ENCODE measurements at places on chromosomes 16 and 17.

DNA sequence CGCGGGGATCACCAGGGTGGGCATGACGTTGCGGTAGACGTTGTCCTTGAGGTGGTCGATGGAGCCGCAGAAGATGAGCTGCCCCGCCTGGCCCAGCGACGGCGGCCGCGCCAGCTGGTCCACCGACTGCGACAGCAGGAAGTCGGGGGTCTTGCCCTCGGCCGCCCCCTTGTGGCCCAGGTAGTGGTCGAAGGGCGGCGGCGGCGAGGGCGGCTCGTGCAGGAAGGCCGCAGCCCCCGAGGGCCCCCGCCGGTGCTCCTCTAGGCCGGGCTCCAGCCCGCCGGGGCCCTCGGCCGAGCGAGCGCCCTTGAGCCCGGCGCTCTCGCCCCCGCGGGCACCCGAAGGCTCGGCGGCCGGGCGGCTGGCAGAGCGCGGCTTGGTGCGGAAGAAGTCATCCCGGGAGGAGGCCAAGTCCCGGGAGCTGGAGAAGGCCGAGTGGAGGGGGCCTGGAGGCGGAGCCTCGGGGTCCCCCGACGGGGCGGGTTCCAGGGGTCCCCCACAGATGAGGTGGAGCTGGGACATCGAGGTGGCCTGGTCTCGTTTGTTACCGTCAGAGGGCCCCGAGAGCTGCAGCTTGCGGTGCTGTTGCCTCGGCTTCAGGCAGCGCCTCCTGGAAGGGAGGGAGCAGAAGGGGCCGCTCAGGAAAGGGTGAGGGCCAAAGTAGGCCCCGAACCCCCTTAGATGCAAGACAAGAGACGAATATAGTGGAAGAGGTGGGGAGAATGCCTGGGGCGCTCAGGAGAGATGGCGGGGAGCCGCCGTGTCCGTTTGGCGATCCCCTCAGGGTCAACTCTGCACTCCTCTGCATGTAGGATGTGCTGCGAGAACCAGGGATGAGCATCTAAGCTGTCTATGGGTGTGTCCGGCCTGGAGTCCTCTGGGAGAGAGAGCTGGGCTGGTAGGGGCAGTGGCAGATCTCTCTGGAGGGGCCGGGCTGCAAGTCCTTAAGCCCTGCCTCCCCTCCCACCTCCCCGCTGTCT lies 8.8 kb downstream of the FAM171A2 start:
- no peak for DNase-seq

DNA sequence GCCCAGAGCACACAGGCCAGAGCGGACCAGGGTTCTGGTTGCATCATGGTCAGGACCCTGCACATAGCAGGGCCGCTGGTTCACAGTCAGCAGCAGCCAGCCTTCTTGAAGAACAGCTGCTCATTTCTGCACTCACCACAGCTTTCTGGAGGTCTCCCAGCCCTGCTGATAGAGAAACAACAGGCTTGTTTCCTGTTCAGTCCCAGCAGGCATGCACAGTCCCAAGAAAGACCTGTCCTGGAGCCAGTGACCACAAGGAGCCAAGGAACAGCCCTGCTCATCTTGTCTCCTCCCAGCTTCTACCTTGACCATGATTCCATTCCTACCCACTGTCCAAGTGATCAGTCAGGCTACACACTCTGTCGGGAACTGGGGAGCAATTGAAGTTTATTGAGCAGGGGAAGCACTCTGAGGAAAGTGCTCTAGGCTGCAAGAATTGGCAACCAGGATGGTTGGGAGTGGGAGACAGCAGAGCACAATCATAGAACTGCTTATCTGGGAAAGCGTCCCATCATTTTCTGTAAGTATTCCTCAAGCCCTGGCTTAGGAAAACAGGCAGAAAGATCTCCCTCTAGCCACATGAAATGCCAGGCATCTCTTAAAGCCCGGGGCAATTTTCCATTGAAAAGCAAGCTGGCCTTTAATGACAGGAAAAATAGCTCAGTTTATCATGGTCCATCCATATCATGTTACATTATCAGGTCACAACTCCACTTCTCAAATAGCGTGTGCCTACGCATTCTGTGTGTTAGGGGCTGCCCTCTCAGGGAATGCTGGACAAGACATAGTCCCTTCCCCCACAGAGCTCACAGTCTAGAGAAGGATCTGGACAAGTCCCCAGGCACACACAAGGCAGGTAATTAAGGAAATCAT lies 155.4 kb upstream of the FOXF1 start:
- no peak for DNase-seq

GRCh38 chr16:75389096-75389690 lies 44.1 kb downstream of the CFDP1 start:
- DNase-seq = no peak

- peak; percentile 49 for DNase-seq
Observed at GRCh38 chr17:44314869-44315661, 6.7 kb downstream of the RUNDC3A start.

DNA sequence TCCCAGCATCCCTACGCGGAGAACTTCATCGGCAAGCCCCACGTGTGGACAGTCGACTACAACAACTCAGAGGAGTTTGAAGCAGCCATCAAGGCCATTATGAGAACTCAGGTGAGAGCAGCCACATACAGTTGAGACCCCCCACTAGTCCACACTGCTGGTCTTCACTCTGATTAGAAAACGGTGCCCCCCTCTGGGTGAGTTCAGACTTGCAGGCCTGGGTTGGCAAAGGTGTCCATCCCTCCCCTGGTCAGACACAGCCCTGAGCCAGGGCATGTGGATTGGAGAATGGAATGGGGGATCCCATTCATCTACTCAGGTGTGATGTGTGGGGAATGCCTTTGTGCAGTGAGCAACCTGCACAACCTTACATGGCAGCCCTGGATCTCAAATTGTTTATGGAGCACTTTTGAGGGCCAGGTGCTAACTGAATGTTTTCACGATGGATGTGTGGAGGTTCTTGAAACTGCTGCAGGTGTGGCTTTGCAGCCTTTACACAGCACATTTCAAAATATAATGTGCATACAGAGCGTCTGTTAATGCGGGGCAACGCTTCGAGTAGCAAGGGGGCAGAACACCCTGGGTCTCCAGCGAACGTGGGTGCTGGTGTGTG lies 72.6 kb downstream of the MGAT5B start:
- no peak for DNase-seq

GRCh38 chr17:35170968-35171771 lies 23.0 kb downstream of the SLC35G3 start:
- DNase-seq = no peak

DNA sequence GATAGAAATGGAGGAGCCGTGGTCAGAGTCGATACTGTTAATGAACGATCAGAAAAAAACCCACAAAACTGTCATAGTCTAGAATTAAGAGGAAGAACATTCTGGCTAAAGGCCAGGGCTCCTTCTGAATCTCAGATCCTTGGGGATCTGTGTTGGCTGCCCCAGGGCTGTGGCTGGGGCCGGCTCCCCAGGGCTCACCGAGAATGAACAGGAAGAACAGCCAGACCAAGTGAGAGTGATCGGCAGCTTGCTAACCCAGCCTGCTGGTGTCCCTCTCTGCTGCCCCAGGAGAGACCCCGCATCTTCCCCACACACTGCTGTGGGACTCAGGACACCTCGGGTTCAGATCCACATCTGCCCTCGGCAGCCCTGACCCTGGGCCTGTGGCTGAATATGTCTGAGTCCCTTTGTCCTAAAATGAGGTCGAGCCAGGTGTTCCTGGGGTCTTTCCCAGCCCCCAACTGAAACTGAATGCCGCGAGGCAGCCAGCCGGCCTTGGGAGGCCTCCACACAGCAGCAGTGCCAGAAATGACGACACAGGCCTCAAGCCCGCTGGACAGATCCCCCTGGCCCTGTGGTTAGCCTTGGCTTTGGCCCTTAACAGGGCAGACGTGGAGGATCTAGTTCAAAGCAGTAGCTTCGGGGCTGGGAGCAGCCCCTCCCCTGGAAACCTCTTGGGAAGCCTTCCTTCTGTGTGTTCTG lies 23.9 kb upstream of the CLEC18A start:
- no peak for DNase-seq

DNA sequence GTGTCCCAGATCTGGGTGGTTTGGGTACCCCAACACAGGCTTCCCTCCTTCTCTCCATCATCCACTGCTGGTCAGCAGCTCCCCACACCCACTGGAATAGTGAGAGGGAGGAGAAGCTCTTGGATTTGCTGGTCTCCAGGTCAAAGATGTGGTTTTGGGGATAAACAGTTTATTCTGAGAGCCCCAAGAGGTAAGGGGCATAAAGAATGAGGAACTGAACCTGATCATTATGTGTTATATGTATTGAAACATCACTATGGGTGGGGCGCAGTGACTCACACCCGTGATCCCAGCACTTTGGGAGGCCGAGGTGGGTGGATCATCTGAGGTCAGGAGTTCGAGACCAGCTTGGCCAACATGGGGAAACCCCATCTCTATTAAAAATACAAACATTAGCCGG lies 3.9 kb downstream of the DPEP2 start:
- DNase-seq = no peak

DNA sequence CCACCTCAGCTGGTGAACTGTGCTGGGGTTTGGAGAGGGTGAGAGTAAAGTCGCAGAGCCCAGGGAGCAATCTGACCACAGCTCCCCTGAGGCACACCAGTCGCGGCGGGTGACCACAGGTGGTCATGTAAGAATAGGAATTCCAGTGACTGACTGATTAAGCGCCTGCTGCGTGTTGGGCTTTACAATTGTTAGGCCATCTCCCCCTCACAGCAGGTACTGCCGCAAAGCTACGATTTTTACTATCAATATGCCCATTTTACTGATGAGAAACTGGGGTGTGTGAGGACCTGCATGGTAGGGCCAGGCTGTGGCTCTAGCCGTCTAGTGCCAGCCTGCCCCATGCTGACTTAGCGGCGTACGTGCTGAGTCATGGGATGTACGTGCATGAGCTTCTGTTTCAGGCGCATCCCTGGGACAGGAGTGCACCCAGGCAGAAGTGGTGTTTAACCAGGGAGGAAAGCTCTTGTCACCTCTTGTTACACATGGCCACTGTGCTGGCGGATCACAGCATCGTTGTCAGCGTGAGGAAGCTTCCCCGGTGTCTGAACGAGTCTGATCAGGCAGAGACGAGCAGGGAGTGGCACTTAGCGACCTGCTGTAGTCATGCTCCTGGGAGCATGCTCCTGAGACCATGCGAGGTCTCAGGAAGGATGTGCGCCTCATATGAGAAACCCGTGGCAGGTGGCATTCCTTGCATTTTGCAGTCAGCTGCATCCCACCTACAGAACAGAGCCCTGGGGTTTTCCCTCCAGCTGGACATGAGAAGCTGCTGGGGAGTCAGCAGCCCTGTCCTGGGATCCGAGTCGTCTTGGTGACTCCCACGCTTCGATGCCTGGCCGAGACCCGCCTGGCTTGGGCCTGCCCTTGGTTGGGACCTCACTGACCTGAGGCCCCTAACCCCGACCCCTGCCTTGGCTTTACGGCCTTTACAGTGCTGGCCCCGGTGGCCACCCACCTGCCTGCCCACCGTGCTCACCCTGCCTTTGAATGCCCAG lies 163.7 kb upstream of the CHMP6 start:
- DNase-seq = peak; percentile 74

GRCh38 chr17:34287875-34288274 lies 2.3 kb downstream of the CCL11 start:
- DNase-seq = no peak

DNA sequence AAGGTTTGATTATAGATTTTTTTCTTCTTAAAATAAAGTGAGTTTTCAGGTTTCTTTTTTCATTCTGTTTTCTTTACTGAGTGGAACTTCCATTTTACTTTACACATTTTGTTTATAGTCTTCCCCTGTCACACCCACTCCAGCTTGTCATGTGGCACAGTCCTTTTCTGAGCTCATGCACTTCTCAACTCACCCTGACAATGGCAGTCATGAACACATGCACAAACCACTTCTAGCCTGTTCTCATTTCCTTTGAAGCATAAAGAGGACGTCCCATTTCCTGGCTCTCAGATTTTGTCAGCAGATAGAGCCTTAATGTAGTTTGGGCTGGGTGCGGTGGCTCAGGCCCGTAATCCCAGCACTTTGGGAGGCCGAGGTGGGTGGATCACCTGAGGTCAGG lies 168.0 kb downstream of the AHSP start:
- DNase-seq = no peak

GRCh38 chr16:84115919-84116719 lies 623 bp downstream of the MBTPS1 start:
- DNase-seq = peak; percentile 20

GRCh38 chr16:49755313-49755620 lies 100.6 kb downstream of the ZNF423 start:
- no peak for DNase-seq

GRCh38 chr17:80813318-80813717 lies 178.3 kb upstream of the CHMP6 start:
- DNase-seq = no peak

DNA sequence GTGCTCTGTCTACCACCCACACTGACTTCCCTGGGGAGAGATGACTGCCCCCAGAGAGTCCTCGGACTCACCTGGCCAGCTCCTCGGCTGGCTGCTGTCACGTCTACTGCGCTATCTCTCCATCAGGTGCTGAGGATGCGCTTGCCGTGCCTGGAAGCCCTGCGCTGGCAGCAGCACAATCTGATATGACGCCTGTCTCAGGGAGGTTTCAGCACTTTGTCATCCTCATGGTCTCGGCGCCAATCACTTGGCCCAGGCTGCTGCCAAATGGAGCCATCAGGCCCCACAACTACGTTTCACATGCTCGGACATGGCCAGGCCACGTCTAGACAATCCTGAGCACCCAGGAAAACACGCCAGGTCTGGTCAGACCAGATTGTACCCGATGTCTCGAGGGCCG lies 46.7 kb downstream of the FOXL1 start:
- DNase-seq = no peak

DNA sequence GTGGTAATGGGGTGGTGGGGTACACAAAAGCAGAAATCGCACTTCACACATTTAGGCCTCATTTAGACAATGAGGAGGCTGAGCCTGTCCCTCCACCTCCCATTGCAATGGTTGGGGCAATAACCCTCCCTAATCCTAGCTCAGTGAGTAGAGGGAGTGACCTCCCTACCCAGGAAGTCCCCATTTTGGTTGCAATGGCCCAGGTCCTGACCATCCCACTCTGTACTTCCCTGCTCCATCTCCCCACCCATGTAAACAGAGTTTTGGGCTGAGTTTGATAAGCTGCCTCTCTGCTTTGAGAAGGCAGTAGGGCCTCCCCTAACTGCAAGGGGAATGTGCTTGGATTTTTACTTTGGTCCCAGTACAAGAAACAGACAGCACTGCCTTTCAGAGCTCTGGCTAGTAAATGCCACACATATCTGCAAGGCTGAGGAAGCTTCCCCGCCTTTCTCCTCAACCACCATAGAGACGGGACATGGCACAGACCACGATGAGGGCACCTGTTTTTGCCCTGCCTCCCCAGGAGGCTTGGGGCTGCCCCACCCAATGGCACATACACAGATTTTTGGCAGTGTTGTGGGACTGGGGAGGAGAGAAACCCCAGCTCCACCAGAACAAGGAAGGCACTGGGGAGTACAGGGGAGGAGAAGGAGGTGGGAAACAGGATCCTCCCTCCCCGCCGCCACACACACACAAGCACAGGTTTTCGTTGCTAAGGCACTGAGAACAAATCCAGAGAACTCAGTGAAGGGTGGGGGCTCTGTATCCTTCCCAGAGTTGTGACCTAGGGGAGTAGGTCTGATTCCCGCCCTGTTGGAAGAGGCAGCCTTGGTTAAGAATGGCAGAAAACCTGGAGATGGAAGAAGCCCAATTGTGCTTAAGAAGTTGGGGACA lies 7.3 kb downstream of the VAT1 start:
- DNase-seq = no peak

- no peak for DNase-seq
Observed at GRCh38 chr17:79875511-79875910, 36.3 kb upstream of the CBX4 start.
